ENCODE measurements at places on chromosomes 11 and 22.

DNA sequence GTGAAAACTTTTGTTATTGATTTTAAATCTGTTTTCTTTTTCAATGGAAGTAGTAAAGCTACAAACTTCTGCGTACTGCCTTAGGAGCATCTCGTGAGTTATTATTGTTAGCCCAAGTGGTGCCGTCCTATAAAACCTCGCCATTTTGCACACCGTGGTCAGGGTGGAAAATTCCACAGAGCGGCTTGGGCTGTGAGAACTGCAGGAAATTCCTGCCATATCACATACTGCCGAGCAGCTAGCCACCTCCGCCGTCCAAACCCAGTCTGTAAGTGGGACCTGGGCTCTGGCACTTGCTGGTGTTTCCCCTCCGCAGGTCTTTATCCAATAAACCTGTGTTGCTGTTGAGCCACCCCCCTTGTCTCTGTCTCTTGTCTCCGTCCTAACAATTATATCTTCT, 88.0 kb upstream of the POU2AF2 start:
- no peak for DNase-seq

GRCh38 chr22:42489000-42489399, 30.6 kb downstream of the RRP7A start:
- DNase-seq = no peak

GRCh38 chr22:50218996-50219727, 18.4 kb downstream of the SELENOO start:
- peak; percentile 74 for DNase-seq

DNA sequence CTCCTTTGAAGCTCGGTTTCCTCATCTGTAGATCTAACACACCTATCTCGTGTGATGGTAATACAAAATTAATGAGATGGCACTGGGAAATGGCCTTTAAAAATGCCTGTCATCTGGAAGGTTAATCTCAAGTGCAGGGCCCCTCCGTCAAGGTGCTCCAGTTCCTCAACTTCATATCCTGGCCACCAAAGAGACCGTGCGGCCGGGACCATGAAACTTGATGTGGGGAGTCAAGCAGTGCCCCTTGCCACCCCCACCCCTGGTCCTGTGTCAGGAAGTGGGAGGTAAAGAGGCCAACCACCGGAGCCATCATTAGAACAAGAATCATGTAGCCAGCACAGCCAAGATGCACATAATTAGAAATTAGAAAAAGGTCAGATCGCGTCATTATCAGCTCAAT, 108.2 kb downstream of the FEZ1 start:
- no peak for DNase-seq

GRCh38 chr22:40621309-40622151, 15.0 kb downstream of the MRTFA start:
- no peak for DNase-seq

DNA sequence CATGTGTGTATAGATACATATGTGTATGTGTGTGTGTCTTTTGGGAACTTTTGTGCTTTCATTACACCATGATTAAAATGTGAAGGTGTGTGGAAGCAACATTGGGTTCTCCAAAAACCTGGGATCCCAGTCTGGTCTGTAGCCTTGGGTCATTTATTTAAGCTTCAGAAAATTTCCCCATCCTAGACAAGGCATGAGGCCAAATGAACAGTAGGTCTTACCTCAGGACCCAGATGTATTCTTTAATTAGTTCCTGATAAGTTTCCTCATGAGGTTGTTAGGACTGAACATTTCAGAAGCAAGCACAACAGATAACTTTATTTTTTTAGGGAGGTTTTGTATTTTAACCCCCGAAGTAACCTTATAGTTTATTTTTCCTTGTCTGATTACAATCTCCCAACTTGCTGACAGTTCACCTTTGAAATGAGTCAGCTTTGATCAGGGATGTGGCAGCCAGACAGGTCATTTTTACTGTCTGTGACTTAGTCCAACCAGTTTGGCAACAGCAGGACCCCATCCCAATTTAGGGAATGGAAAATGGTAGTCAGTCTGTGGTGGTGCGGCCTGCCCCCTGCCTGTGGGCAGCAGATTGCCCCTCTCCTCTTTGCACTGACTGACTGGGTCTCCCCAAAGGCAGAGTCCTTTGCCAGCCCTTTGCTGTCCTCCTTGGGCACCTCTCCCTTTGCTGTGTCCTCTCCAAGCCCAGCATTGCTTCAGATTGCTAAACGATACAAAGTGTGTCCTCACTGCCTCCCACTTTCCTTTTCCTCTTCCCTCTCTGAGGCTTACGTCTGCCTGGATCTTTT, 88.3 kb downstream of the NAV2 start:
- DNase-seq = no peak

DNA sequence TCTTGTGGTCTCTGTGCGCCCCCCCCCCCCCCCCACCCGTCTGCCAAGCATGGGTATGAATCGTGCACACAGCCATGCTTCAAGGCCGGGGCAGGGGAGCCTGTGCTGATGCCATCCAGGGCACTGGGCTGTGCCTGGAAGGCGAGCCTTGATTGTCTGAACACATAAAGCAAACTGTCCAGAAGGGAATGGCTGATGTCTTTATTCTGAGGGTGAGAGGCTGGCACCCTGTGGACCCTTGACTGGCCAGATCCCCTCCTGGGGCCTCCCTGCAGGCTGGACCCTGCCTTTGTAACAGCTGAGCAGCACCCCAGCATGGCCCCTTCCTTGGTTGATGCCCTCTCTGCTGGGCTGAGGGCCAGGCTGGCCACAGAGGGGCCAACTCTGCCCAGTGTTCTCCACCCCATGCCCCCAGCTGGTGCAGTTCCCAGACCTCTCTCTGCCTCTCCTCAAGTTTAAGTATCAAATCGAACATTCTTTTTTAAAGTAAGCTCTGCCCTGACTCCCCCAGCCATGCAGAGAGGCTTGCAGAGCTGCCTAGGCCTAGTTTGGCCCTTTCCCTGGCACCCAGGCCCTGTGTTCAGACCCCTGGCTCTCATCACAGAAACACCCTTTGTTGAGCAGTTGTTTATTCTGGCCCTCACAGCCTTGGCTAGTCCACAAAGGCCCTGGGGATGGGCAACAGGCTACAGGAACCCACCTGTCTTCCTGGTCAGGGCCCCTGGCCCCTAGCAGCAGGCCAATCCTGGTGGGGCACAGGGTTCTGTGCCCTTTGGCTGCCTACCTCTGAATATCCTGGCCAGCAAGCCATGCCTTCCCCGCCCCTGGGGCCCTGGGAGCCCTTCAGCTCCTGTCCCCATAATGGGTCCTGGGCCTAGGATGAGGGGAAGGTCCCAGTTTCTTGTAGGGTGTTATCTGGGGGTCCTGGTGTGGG, 3.9 kb upstream of the RANBP1 start:
- DNase-seq = no peak

DNA sequence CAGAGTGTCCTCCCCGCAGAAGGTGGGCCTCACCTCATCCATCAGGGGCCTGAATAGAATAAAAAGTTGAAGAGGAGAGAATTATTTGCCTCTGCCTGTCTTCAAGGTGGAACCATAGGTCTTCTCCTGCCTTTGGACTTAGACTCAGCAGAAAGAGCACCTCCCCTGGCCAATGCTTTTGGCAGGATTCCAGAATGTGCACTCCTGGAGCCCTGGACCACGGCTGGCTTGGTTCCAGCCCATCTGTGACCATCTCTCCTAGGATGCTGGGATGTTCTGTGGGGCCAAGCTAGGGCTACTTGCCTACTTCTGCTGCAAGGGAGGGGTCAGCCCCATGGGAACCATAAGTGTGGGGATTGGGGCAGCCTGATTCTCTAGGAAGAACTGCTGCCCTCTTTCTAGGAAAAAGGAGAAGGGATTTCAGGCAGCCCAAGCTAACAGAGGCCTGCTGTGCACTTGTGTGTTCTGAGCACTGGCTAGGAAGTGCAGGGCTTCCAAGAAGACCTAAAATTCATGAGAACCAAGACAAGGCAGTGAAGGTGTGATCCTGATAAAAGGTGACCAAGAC, 32.2 kb upstream of the SHANK2 start:
- no peak for DNase-seq

- no peak for DNase-seq
These were observed 43.4 kb downstream of the PARVG start for GRCh38 chr22:44224166-44224565.

DNA sequence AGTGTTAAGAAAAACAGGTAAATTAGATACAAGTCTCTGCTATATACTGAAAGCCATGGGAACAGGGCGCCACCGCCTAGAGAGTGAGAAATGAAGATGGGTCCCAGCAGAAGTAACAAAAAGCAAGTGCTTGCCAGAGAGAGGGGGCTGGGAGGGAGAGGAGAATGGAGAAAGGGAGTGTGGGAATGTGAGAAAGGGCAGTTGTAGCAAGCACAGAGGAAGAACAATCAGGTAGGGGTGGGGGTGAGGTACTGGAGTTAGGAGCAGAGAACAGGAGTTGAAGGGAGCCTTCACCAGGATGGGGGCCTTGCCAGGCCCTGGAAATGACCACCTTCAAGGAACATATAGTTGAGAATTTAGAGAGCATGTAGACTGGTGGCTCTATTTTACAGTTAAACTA, 66.8 kb downstream of the TCF20 start:
- no peak for DNase-seq

Measured in IMR-90 (cell line).